ENCODE measurements at places on chromosomes 12 and 14.

DNA sequence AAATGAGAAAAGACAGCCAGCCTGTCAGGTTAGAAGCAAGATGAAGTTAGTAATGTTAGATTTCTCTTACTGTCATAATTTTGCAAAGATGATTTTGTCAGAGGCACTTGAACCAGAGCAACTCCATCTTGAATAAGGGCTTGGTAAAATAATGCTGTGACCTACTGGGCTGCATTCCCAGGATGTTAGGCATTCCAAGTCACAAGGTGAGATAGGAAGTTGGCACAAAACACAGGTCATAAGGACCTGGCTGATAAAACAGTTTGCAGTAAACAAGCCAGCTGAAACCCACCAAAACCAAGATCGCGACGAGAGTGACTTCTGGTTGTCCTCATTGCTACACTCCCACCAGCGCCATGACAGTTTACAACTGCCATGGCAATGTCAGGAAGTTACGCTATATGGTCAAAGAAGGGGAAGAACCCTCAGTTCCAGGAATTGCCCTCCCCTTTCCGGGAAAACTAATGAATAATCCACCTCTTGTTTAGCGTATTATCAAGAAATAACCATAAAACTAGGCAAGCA, 1313.5 kb upstream of the TMEM132C start:
- no peak for DNase-seq

DNA sequence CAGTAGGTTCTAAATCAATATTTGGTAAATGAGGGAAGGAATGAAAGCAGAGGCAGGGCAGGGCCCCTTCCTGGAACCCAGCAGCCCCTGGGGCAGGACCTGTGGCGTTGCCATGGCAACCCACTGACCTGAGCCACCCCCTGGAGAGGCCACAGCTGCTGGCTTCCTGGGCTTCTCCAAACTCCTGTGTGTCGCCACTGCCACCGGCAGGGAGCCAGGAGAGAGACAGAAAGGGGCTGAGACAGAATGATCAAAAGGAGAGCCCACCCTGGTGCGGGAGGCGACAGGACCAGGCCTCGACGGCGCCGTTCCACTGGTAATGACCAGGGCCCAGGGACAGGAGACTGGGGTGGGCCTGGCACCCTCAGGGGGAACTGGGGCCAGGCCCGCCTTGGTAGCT, 18.2 kb downstream of the RFX4 start:
- DNase-seq, result no peak

DNA sequence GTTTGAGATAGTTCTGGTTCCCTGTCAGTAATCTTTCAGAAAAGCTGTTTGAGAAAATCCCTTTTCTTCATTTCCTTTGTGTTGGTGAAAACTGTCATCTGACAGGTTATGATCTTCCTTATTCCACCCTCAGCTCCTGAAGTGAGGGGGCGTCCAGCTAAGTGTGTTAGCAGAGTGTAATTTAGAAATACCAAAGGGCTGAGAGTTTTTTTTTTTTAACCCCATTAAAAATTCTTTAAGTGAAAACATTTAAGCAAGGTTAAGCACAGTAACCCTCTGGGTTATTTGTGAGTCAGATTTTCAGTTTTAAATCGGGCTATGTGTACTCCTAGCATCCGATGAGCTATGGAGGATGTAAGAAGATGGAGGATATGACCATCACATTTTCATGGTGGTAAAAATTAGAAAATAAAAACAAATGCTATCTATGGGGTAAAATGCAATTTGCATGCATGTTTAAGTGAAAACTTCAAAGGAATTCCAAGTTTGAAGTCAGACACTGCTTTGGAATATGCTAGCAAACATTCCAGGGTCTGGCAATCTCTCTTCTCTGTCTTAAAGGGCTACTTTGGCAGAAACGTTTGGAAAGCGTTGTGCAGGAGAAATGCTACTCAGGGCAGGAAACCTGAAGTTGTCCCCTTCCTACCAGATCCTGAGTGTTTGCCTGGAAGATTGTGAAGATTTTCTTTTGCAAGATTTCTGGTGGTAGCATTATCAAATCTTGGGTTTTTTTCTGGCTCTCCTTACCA, 197.0 kb upstream of the PRICKLE1 start:
- DNase-seq, result no peak

GRCh38 chr12:109458086-109458485, 19.0 kb downstream of the KCTD10 start:
- DNase-seq, result no peak

GRCh38 chr12:11752403-11753149, 103.1 kb downstream of the ETV6 start:
- DNase-seq, result no peak

GRCh38 chr12:120290609-120291305, 946 bp downstream of the RNU4-2 start:
- no peak for DNase-seq

DNA sequence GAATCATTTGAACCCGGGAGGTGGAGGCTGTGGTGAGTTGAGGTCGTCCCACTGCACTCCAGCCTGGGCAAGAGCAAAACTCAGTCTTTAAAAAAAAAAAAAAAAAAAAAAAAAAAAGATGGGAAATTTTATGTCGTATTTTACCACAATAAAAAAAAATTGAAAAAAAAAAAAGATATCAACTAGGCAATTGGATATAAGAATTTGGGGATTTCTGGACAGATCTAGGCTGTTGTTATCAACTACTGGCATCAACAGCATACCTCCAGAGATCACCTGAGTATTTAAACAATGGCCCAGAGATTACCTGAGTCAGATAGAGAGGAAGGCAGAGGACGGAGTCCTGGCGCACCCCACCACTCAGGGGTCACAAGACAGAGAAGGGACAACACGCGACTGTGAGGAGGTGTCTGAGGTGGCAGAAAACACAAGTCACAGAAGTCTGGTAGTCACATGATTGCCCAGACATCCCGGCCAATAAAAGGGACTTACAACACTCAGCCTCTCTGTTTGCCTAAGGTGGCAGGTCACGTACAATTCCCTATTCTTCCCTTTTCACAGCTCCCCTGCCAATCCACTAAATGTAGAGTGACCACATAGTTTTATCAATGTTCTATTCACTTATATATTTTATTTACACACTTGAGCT, 1.8 kb downstream of the SPRING1 start:
- no peak for DNase-seq

DNA sequence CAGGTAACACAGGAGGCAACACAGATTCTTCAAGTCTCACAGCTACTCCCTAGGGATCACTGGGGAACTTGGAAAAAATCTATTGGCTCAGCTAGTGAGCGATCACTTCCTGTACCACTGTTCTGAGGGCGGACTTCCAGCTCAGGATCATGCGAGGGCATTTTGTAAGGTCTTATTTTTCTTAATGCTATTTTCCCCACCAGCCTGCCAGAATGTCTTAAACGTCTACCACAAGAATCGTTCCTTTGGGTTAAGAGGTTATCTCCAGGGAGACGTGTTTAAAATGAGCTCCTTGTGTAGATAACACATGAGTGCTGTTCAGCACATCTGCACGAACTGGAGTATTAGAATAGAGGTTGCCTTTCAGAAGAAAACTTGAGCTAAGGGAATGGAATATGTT, 162.6 kb downstream of the ETNK1 start:
- no peak for DNase-seq

- DNase-seq, result no peak
Observed at GRCh38 chr12:106114447-106115068, 24.2 kb downstream of the NUAK1 start.

- no peak for DNase-seq
Observed at GRCh38 chr12:29702972-29703371, 80.8 kb downstream of the TMTC1 start.

DNA sequence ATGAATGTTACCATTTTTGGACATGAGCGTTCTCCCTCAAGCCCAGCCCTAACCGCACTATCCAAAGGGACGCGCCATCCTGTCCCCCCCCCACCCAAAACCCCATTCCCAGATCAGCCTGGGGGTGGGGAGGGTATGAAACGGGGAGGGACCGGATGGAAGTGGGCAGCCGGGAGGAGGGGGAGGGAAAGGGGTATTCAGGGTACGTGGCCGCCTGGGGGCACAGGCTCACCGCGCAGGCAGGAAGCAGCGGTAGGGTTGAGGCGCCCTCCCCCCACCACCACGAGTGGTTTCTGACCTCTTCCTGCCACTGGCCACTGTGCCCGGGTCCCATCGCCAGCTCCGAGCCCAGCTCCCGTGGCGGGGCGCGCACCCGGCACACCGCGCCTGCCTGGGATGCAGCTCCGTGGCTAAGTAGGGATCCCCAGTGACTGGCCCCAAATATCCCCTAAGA, 1.4 kb downstream of the ACTN1 start:
- DNase-seq, result no peak

GRCh38 chr12:64813723-64814122, 10.7 kb upstream of the TBC1D30 start:
- DNase-seq, result no peak

GRCh38 chr14:44165286-44165685, 341.8 kb downstream of the FSCB start:
- no peak for DNase-seq

DNA sequence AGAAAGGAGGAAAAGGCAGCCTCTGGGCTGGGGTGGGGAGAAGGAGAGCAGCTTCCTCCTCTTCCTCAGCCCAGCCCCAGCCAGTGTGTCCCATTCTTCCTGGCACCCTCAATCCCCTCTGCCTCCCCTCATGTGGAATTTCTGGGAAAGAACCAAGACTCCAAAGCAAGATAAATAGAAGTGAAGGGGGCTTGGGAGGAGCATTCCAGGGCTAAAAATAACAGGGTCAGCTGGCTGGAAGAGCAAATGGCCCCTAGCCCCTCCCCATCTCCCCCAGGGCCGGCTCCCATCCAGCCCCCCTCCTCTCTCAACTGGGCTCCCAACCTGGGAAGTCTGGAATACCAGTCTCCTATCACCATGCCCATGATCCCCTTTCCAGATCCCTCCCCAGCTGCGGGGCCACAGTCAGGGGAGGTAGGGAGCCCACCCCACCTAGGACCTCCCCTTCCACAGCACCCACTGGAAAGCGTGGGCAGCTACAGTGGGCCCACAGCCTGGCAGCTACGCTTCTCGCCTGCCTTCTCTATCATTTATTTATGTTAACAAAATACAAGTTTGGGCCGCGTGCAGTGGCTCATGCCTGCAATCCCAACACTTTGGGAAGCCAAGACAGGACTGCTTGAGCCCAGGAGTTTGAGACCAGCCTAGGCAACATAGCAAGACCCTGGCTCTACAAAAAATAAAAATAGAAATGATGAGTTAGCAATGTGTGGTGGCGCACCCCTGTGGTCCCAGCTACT, 88.3 kb downstream of the IRF2BPL start:
- no peak for DNase-seq
